ENCODE measurements at places on chromosomes 1 and 21. TPM values are rescaled to one million over a fixed set of nuclear protein-coding genes. Genes with fewer than 3 reads are reported as not detected.

GREM2 gene
- 11.0 TPM for polyA plus RNA-seq

OR2T4 gene
- not detected for polyA plus RNA-seq

UTS2 gene
- polyA plus RNA-seq, result not detected

AVPR1B gene
- not detected for polyA plus RNA-seq

CLEC20A gene
- polyA plus RNA-seq, result 0.79 TPM

RCOR3 gene
- polyA plus RNA-seq, result 15.6 TPM

Measured in Purkinje cell (primary cell).